Cerebellar nuclear complex (tissue), 1 donor: ENCODE measurements at places on chromosomes 6 and 20.

- no peak for DNase-seq
Measured at GRCh38 chr20:22127587-22127986, 422.1 kb downstream of the PAX1 start.

DNA sequence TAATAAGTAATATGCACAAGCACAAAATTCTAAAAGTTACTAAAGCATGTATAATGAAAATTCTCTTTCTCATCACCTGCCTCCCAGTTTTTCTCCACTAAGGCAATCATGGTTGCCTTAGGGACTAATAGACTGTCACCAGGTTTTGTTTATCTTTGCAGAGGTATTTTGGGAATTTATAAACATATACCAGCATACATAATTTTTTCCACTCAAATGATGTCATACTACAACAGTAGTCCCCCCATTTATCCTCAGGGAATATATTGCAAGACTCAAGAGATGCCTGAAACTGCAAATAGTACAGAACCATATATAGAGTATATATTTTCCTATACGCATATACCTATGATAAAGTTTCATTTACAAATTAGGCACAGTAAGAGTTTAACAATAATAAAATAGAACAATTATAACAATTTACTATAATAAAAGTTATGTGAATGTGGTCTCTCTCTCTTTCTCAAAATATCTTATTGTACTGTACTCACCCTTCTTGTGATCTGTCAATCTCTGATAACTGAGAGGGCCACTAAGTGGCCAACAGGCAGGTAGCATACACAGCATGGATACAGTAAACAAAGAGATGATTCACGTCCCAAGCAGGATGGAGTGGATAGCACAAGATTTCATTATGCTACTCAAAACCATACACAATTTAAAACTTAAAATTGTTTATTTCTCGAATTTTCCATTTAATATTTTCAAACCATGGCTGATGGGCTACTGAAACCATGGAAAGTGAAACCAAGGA, 19.7 kb downstream of the RBL1 start:
- no peak for DNase-seq

DNA sequence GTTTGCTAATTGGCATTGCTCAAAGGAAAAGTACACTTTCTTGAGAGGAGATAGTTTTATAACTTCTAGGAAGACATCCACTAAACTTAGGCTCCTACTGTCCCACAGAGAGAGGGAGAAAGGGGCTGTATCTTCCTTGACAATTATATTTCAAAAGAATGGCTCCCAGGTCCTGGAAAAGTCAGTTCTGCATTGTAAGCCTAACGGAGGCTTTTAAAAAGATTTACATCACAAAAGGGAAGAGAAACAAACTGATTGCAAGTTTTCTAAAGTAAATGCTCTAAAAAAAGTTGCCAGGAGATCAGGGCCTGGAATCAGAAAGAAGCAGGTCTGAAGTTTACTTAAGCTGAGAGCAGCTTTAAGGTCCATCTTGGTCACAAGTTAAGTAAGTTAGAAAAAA, 839.5 kb downstream of the FRK start:
- DNase-seq, result no peak

DNA sequence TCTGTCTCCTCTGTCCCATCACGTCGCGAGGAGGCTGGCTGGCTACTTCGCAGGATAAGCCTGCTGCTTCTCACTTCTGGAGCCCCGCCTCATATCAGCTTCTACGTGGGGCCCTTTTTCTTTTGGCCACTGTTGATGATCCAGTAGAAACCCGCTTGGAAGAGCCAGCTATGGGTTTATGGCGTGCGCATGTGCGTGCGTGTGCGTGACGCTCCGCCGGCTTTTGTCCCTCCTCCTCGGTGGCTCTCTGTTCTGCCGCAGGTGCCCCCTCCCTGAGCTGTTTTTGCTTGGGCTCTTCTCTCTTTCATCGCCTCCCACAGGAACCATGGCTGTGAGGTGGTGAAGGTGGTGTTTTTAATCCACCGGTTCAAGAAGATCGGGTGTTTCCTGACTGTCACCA, 26.5 kb downstream of the EFCAB8 start:
- no peak for DNase-seq

- no peak for DNase-seq
Measured at GRCh38 chr20:59033616-59034165, 1.6 kb upstream of the ATP5F1E start.
